ENCODE measurements at places on chromosomes 4 and X.

- no peak for DNase-seq
Observed at GRCh38 chr4:98113012-98113411, 30.3 kb downstream of the STPG2 start.

GRCh38 chr4:85399270-85399669, 75.7 kb upstream of the ARHGAP24 start:
- DNase-seq = no peak

DNA sequence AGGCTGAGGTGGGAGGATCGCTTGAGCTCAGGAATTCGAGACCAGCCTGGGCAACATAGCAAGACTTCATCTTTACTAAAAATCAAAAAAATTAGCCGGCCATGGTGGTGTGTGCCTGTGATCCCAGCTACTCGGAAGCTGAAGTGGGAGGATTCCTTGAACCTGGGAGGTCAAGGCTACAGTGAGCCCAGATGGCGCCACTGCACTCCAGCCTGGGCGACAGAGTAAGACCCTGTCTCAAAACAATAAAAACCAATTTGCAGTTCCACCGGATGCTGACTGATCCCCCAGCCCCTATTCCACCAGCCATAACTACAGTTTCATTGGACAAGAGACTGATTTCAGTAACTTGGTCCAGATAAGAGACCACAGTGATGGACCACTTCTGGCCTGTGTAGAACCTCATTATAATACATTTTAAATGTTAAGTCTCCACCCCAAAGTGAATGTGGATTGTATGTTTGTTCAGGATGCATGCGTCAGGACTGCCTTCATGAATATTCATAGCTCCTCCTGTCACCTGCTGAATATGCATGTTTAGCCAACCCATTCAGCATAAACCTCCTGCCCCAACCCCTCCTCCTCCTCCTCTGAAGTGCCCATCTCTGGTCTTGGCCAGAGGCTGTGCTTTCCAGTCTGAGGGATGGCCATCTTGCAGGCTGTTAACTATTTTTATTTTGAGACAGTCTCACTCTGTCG, 2.3 kb upstream of the SLBP start:
- DNase-seq = no peak

DNA sequence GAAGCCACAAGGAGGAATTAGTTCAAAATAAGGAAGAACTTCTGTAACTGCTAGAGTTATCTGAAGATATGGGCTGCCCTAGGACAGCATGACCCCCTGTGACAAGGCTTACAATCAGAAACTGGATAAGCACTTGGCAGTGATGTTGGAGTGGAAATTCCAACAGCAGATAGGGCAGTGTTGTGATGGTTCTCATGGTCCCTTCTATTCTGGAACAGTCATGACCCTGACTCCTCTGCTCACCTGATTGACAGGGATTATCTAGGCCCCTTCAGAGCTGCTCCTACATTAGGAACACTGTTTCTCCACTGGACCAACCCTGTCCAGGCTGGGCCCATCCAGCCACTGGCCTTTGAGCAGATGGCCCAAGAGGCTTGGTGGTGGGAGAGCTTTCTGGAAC, 17.9 kb downstream of the NALF2 start:
- DNase-seq = no peak

GRCh38 chr4:72857787-72858186, 211.7 kb downstream of the COX18 start:
- no peak for DNase-seq

DNA sequence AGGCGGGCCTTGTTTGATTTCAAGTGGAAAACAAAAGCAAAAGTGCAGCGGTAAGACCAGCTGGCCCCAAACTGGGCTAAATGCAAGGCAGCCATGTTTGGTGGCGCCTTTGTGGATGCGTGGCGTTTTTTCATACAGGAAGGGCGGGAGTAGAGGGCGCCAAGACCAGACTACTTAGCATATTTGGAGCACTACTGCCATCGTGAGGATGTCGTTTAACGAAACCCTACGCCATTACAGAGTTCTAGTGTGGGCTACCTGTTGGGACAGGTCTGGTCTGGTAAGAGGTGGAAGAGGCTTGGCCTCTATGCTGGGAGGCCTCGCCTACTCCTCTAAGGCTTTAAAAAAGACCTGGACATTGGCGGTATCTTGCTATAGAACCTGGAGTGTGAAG, 230.7 kb upstream of the STK26 start:
- peak; percentile 21 for DNase-seq
